Prostate gland (tissue), 2 donors: ENCODE measurements at places on chromosomes 3 and 15. TPM values are rescaled to one million over a fixed set of nuclear protein-coding genes. Genes with fewer than 3 reads are reported as not detected.

CPN2 gene
- total RNA-seq = not detected

HTR3E gene
- not detected for total RNA-seq

DLL4 gene
- total RNA-seq = 6.2 TPM

HDGFL3 gene
- 19.4 TPM for total RNA-seq

CX3CR1 gene
- total RNA-seq = 3.4 TPM

CFAP44 gene
- total RNA-seq = 12.3 TPM

FGF12 gene
- total RNA-seq = 5.7 TPM

ABHD2 gene
- total RNA-seq = 253 TPM

AGBL1 gene
- total RNA-seq = 0.23 TPM

GDPGP1 gene
- 15.4 TPM for total RNA-seq

KIF7 gene
- total RNA-seq = 10.3 TPM

CTXN2 gene
- not detected for total RNA-seq

DNA sequence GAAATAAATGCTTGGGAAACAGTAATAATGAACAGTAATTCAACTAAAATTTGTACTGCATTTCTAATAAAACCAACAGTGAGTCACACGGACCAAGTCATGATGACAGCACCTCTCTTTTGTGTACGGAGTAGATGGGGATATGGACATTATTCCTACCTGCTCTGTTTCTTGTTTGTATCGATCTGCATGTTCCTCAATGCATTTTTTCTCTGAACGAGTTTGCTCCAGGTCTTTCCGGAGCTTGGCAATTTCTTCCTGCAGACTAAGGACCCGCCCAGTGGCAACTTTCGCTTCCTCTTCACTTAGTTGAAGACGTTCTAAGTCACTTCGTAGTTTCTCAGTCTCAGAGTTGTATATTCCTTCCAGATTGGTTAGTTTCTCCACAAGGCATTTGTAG is 74.4 kb upstream of the MYO5C start:
- no peak for DNase-seq

DNA sequence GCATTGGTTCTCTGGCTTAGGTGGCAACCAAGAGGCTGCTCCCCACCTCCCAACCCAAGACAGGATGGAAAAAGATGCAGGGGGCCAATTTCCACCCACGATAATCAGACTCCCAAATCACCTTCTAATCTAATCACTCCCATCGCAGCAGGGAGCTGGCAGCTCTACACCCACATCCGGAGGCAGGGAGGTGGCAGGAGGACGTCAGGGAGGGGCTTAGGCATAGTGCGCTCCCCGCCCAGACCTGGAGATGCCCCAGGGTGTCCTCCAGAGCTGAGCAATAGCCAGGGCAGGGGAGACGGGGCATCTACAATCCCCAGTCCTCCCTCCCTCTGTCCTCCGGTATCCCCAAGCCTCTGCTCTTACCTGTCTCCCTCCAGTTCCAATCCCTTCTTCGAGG is 70.5 kb upstream of the SEC13 start:
- DNase-seq = no peak

GRCh38 chr15:40197434-40197833 is 36.6 kb downstream of the BUB1B start:
- DNase-seq = no peak

DNA sequence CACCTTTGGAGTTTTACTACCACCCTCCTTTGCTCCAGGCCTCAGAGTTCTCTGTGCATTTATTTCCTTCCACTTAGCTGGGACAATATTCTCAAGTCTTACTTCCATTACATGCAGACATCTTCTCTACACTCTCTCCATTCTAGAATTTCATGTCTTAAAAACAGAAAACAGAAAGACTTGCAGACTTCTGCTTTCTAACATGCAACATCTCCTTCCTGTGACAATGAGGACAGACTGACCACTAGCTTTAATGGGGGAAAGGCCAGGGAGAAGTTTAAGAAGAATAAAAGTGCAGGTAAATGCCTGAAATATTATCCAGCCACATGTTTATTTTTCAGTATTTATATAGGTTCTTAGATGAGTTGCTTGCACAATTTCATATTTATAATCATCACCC is 17.1 kb upstream of the CSTA start:
- no peak for DNase-seq

DNA sequence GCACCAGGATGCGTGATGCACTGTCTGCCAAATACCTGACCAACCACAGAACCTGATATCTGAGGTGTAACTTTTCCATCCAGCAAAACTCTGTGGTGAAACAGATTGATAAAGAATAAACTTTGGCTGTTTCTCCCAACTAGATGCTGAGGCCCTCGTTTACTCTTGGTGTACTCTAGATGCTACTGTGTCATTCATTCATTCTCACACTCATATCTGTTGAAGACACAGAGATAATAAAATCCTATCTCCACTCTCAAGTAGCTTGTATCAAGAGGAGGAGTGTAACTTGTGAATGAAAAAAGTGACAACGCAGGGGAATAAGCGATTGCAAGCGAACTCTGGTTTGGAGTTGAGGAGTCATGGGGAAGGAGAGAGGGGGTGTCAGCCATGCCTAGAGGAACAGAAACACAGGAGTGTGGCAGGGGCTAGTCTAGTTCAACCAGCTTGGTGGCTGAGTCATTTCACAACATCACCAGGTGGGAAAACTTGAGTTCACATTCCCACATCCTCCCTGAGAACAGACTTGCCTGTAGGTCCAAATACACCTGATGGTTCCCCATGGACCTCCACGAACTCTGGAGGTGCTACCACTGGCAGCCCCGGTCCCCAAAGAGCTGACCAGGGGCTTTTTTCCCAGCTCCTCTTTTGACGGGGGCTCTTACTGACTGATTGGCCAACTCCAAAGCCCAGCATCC is 73.3 kb upstream of the SNRK start:
- DNase-seq = no peak

DNA sequence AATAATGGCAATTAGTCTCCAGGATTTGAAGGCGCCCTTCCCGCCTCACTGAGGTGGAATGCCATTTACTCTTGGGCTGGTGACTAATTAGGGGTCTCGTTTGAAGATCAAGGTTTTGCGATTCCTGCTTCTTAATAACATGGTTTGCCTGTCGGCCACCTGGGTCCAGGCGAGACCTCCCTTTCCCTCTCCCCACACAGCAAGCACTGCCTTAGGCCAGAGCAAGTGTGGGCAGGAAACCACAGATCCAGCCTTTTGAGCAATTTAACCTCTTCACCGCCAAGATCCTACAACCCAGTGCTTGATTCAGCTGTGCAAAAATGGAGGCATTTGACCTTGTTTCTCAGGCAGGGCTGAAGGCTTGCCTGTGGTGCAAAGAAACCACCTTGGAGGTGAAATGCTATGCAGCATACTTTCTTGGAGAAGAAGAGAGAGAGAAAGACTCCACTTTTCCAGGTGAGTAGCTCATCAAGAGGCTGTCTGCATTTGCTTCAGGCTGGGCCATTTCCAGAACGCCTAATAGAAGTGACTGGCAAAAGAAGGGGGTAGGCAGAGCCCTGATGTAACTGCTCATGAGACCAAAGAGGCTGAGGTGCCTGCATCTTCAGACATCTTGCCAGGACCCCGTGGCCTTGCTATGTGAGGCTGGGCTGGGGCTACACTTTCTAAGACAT is 34.1 kb upstream of the WNT5A start:
- DNase-seq = no peak

DNA sequence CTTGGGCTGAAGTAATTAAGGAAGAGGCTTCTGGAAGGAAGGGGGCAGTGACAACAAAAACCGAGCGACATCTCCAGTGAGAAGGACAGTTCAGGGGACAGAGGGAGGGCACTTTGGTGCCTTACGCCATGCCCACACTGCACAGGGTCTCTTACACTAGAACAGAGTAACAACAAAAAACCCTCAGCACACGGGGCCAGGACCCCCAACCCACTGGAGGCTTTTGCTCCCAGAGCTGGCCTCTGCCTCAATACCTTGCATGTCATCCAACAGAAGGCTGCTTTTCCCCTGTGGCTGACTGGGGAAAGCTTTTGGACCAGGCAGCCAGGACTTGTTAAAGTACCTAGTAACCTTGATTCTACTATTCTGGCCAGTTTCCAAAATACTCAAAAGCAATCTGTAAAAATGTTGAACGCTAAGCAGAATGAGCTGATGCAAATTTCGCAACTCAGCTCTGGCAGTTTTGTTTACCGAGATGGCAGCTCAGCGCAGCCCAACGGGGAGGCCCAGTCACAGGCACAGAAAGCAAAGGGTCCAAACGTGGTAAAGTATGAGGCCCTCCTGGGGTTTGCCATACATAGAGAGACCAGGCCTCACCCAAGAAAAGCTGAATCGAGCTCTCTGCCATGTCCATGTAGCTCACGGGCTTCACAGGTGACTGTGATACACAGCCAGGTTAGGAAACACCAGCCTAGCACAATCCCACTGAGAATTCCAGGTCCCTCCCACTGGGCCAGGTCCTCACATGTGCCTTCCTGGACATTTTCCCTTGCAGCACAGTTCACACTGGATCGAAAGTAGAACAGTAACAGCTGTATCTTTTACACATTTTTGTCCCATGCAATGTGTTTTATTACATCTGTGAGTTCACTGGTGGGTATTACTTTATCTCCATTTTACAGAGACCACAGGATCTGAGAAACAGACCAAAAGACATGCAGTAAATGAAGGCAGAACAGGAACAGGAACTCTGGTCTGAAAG is 6.0 kb downstream of the CHCHD4 start:
- DNase-seq = peak; percentile 89

- no peak for DNase-seq
These were observed 38.1 kb upstream of the SV2B start for GRCh38 chr15:91061997-91062396.

DNA sequence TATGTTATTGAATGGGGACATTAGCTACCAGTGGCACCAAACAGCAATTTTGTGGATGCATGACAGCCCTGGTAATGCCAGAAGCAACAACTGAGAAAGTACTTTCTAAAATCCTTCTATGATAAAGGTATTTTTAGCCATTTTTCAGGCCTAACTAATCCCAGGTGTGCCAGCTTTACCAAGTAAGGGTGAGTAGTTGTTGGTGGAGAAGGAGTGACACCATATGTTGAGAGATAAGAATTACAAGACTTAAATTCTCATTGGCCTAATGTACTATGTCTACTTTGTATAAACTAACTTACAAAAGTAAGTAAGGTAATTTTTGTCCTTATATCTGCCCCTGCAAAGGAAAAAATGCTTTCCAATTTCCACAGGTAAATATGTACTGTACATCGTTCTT is 4.1 kb upstream of the COX17 start:
- DNase-seq = no peak

- DNase-seq = no peak
These were observed 18.3 kb downstream of the CPB1 start for GRCh38 chr3:148845756-148846395.

GRCh38 chr15:88166082-88166993 is 90.2 kb downstream of the NTRK3 start:
- DNase-seq = no peak

DNA sequence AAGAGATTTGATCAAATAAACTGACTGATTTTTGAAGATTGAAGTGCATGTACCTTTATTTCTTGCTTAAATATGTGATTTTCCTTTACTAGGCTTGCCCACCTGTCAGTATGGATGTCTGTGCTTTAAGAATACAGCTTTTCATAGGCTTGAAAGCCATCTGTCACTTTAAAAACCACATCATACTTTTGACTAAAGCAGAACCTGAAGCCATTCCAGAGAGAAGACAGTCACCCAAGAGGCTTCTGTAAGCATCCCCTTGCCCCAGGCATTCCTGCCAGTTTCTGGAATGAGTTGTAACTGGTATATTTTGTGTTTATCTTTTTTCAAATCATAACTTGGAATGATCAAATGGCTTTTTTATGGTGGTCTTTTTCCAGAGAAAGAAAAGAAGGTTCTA is 24.0 kb downstream of the HPS3 start:
- DNase-seq = no peak

- no peak for DNase-seq
These were observed 32.6 kb downstream of the SEMA7A start for GRCh38 chr15:74400915-74401757.

DNA sequence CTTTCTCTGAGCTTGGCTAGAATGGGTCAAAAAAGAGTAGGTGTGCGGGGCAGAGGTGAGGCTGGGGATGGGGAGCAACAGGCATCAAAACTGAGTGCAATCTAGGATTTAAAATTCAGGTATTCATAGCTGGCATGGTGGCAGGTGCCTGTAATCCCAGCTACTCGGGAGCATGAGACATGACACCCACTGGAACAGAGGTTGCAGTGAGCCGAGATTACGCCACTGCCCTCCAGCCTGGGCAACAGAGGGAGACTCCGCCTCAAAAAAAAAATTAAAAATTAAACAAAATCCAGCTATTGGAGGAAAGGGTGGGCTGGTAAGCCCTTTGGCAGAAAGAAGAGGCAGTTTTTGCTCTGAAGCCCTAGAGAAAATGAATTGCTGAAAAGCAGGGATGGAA is 485.8 kb upstream of the PROK2 start:
- no peak for DNase-seq

GRCh38 chr15:31336593-31337295 is 10.1 kb downstream of the KLF13 start:
- DNase-seq = no peak

GRCh38 chr3:18847583-18848197 is 300.6 kb upstream of the KCNH8 start:
- DNase-seq = no peak

DNA sequence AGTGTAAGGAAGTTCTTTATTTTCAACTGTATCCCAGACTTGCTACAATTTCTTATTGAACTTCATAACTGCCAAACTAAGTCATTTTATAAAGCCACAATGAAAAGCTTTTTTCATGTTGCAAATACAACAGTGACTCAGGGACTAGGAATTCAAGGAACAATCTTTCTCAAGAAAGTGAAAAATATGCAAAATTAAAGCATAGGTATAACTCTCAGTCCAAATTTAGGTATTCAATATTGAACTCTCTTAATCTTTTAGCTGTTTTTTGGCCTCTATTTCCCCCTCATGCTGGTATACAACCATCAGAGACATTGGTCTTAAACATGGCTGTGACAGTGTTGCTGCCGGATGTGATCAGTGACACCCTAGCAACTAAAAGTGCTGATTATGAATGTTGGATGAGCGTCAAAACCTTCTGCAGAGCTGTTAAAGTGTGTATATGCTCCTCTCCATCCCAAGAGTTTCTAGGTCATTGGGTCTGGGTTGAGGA is 476.9 kb downstream of the ZNF385D start:
- DNase-seq = no peak

DNA sequence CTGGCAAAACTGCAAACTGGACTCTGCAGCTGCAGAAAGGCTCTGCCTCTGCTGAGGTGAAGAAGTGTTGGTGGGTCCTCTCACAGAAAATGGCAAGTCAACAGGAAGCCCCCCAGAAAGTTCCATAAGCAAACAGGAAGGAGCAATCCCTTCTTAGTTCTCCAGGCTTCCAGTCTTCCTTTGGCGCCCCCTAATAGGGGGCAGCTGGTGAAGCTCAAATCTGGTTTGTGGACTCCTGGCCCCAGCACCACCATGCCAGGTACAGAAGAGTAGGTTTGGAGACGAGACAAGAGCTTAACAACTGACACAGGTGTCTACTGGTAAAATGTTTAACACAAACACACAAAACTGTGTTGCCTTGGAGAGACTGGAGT is 35.5 kb downstream of the LEO1 start:
- no peak for DNase-seq

- DNase-seq = no peak
These were observed 233.1 kb upstream of the HES1 start for GRCh38 chr3:193902607-193903511.

GRCh38 chr15:70236341-70237086 is 138.8 kb upstream of the TLE3 start:
- DNase-seq = no peak

- DNase-seq = no peak
These were observed 317.8 kb upstream of the C2CD4B start for GRCh38 chr15:62482785-62483429.
